Hypothalamus (tissue), 51 donors: ENCODE measurements at places on chromosomes 7 and 10.

DNA sequence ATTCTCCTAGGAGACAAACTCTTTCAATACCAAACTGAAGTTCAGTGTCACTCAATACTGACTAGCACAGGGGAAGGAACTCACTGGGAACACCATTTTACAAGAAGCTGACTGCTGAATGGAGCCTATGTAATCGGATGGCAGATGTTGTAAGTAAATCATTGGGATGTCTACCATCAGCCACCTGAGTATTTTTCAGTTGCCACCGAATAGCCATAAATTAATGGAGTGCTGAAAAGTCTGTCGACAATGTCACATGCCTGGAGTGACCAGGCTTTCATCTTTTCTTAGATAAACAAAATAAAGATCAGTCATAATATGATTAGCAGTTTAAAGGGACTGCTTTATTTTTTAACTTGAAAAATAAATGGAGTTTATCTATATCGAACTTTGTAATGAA lies 145.9 kb upstream of the SEMA3E start:
- no peak for DNase-seq

GRCh38 chr7:137954614-137955013 lies 47.3 kb downstream of the CREB3L2 start:
- DNase-seq = no peak

GRCh38 chr7:36439624-36440023 lies 50.0 kb downstream of the ANLN start:
- DNase-seq = no peak

- no peak for DNase-seq
Observed at GRCh38 chr10:64867501-64867962, 1346.3 kb downstream of the REEP3 start.

DNA sequence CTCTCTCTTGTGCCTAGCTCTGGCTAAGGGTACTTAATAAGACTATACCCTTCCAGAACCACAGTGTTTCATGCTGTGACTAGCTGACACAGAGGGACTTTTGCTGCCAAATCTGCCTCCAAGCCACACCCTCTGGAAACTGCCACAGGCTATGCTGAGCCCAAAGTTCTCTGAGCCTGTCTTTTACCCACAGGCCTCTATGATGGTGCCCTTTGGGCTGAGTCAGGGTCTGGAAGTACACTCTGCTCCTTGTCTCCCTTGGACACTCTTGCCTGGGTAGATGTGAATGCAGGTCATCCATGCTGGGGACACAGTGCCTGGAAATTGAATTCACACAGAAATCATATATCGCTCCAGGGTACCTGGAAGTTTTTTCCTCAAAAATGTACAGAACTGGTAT lies 22.6 kb downstream of the DYDC1 start:
- no peak for DNase-seq

GRCh38 chr10:92690211-92690914 lies 608 bp downstream of the HHEX start:
- no peak for DNase-seq

DNA sequence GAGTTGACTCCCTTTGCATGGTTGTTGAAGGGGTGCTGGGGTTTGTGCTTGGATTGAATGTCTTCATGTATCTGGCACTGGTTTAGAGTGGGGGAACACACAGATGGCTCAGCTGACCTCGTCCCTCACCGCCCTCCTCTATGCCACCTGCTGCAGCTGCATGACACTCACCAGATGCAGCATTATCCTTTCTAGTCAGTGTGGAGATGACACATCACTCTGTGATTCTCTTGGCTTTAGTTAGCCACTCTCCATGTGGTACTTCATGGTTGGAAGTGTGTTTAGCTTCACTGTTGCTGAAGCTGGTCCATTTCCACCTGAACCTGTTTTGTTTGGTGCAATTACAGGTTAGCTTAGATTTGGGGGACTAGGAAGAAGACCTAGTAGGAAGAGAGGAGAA lies 56.3 kb upstream of the BMPER start:
- no peak for DNase-seq

GRCh38 chr7:46786221-46786954 lies 795.5 kb downstream of the TNS3 start:
- no peak for DNase-seq

DNA sequence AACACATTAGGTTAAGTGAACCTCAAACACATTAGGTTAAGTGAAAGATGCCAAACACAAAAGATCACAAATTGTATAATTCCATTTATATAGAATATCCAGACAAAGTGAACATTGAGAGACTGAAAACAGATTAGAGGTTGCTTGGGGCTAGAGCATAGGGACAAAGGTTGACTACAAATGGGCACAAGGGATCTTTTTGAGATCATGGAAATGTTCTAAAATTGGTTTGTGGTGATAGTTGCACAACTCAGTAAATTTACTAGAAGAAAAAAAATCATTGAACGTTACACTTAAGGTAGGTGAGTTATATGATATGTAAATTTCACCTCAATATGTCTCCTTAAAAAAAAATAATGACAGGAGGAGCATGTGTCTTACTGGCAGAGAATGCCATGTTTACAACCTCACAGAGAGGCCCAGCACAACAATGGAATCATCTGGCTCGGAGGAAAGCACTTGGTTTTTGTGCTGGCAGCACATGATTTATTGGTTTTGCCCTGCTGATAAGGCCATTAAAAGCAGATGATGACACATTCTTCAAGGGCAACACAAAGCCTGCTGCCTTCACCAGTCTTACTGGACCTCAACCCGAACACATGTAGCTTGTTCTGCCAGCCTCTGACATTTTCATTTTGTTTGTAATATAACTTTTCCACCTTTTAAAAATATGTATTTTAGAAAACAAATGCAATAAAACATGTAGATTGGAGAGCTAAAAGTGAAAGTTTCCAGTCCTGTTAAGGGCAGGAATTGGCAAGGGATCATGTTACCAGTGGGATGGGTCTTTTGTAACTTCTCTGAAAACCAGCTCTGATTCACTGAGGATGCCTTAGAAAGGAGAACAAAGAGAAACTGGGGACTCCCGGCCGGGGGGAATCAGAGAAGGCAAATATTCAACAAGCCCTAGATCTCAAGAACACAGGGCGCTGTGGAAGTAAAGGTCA lies 11.9 kb upstream of the LMOD2 start:
- no peak for DNase-seq

GRCh38 chr7:35695987-35696386 lies 1.1 kb upstream of the HERPUD2 start:
- no peak for DNase-seq

GRCh38 chr7:111147708-111148533 lies 57.0 kb downstream of the LRRN3 start:
- no peak for DNase-seq

DNA sequence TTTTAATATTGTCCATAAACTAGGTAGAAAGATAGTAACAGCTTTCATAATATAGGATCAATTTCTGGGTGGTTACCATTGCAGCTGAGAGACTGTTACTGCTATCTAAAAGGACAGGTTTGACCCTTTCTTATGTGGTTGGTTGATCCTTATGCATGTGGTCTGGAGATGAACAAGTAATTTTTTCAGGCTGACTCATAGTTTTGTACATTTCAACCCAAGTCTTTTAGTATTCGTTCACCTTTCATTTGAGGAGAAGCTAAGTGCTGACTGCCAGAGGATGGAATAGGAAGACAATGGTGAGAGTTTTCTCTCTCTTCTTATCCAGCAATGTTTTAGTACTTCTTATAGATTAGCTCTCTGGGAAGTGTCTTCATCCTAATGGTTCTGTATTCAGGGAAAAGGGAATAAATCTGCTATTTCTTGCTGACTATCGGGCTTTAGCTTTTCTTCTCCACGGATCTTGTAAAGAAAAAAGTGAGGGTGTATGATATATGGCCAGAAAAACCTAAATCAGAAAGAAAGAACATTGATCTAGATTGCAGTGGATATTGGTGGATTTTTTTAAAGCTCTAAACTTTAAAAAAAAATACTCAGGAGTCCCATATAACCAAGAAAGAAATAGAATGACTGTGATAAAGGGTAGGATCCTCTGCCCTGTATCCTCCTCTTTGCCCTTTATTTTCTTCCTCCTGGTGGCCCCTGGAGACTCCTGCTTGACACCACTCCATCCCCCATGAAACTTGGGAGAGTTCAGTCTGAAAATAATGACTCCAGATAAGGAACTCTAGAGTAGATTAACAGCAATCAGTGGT lies 88.0 kb downstream of the CPED1 start:
- DNase-seq = no peak

- DNase-seq = no peak
Observed at GRCh38 chr10:56547163-56547562, 186.1 kb upstream of the ZWINT start.

DNA sequence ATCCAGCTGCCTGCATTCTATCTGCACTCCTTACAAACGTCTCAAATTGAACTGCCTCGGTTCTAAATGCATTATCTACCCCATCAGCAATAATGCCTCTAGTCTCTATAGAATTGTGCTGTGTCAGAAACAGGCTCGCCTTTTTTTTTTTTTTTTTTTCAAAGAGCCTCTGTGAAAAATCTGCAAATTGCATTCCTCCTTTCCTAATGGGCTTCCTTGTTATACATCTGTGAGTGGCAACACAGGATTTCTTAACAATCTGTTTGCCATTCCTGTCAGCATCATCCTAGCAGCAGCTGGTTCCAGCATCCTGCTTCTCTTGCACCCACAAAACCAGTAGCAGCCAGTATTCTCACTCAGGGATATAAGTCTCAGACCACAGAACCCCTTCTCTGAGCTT lies 413.5 kb upstream of the SEMA3D start:
- no peak for DNase-seq

- DNase-seq = no peak
Observed at GRCh38 chr10:7545261-7545660, 121.5 kb downstream of the ITIH5 start.

GRCh38 chr7:150909200-150909995 lies 57.1 kb downstream of the AOC1 start:
- no peak for DNase-seq

DNA sequence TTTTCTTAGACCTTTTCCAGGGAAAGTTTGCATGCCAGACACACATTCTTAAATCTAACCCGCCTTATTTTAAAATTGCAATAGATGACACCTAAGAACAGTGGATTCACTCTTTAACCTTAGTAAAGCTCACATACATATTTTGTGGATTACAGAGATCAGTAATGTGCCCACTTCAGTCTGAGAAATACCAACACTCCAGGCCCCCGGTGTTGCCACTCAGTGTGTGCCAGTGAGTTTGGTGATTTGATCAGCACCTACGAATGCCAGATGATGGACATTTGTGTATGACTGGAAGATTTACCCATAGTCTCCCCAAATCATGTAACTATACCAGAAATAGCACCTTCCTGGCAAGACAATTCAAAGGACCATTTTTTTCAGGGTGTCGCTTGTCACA lies 2.6 kb downstream of the LRRN3 start:
- no peak for DNase-seq

DNA sequence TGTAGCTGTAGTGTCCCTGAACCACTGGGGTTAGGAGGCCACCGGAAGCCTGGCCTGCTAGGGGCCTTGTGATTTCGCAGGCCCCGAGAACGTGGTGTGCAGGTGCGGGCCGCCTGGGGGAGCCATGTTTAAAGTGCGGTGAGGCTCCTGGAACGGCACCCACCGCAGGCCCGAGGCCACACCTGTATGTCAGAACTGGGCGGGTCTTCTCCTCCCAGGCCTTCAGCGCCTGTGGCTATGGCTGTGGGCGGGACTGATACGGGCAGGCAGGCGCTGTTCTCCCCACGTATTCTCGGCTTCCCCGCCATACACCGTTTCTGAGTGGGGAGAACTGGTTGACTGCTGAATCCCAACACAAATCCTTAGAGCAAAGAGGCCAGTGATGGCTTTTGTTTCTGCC lies 74.8 kb downstream of the DNAJB6 start:
- no peak for DNase-seq

- DNase-seq = no peak
Observed at GRCh38 chr10:132193907-132194552, 7.3 kb downstream of the DPYSL4 start.

GRCh38 chr7:127252778-127253280 lies at the start of gene GRM8:
Gene GRM8 (minus strand): TSS chr7:127252941.
- peak; percentile 41 for DNase-seq

DNA sequence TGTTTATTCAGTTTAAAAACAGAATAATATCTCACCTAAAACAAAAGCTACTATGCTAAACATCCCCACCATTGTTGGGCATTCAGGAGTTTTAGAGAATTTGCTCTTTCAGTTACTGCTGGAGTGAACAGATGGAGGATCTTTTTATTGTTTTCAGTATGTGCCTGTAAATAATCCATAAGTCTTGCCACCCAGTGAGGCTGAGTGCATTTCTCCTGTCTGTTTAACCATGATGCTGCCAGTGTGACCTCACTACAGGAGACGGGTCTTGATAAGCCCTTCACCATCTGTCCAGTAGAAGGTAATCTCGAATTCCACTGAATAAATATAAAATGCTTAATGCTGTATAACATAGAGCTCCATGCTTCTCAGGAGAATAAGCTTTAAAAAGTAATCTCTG lies 430.9 kb downstream of the POM121L12 start:
- DNase-seq = no peak

DNA sequence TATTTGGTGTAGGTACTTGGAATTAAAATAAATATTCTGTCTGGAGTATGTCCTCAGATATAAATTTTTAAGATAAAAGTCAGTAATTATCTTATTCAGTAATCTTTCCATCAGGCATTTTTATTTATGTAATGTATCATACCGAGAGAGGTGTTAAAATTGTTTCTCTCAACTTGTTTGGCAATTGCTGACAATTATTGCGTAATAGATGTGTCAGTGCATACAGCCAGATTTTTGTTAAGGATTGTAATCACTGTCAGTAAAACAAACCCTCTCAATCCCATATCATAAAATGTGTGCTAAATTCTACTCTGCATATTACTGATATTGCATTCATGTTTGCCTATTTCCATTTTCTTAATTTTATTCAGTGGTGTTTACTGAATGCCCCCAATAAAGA lies 69.2 kb downstream of the CNTNAP2 start:
- no peak for DNase-seq

- DNase-seq = no peak
Observed at GRCh38 chr10:80528185-80528700, 9.5 kb upstream of the SH2D4B start.

- peak; percentile 50 for DNase-seq
Observed at GRCh38 chr7:131688738-131689661, 132.6 kb upstream of the PODXL start.

GRCh38 chr7:1046722-1047679 lies 2.7 kb downstream of the GPR146 start:
- no peak for DNase-seq

DNA sequence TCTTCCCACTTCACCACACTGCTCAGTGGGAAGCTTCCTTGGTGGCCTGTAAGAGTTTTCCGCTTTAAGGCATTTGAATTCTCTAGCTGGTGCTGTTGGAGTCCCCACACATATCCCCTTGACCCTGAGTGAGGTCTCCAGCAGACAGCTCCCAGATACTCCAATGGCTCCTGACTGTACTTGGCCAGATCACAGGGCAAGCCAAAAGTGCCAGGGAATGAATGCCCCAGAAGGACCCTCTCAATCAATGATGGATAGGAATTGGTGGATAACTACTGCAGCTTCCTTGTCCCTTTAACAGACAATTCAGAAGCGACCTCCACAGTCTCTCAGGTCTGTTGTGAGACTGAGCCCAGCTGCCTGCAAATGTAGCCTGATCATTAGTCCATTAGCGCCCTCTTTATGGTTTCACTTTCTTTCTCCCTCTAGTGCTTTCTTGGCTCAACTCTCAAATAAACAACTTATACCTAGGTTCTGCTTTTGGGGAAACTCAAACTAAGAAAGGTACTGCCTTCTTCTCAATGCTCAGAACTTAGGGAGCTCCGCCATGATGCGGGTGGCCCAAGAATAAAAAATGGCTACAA lies 283.0 kb downstream of the TCF7L2 start:
- DNase-seq = no peak
